ENCODE measurements at places on chromosomes 5 and 9.

DNA sequence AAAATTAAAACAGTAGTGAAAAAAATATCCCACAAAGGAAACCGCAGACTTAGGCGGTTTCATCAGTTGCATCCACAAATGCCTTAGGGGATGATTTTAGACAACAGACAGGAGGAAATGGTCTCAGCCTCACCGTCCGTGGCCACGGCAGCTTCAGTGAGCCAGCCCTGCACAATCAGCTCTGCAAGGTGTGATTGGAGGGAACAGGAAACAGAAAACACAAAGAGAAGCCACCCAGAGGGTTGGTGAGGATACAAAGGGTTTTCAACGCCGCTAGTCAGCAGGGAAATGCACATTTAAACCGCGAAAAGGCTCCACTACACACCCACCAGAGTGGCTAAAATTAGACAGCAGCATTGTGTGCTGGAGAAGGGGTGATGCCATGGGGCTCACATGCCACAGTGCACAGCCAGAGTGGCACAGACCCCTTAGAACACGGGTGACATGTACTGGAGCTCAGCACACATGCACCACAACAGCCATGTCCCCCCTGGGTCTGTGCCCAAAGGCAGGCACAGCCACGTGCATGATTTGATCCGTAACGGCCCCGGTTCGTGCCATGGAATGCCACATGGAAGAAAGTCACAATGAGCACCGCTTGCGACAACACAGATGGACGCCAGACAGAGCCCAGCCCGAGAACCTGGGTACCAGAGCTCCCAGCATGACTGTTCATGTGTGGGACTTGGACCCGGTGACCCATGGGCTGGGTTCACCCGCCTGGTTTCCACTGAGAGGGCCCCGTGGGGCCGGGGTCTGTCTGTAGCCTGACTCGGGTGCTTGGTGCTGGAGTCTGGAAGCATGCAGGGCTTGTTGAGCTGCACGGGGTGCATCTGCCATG lies 18.3 kb upstream of the TERT start:
- peak; percentile 65 for DNase-seq

- no peak for DNase-seq
These were observed 123.3 kb downstream of the SUSD1 start for GRCh38 chr9:112051812-112052211.

GRCh38 chr5:155080721-155081120 lies 67.2 kb downstream of the KIF4B start:
- DNase-seq: no peak

- peak; percentile 24 for DNase-seq
These were observed 1.1 kb downstream of the HNRNPA0 start for GRCh38 chr5:137752905-137753690.

- no peak for DNase-seq
These were observed 226.6 kb downstream of the CD180 start for GRCh38 chr5:66969963-66970362.

GRCh38 chr9:113468716-113469448 lies 5.4 kb downstream of the RGS3 start:
- DNase-seq: no peak

GRCh38 chr9:16619402-16619801 lies 251.1 kb downstream of the BNC2 start:
- DNase-seq: no peak

- DNase-seq: no peak
These were observed 140.4 kb upstream of the SPDL1 start for GRCh38 chr5:169442913-169443784.

GRCh38 chr5:2093859-2094615 lies 211.3 kb upstream of the IRX4 start:
- DNase-seq: peak; percentile 82

GRCh38 chr5:116478491-116478890 lies 96.1 kb downstream of the SEMA6A start:
- no peak for DNase-seq

DNA sequence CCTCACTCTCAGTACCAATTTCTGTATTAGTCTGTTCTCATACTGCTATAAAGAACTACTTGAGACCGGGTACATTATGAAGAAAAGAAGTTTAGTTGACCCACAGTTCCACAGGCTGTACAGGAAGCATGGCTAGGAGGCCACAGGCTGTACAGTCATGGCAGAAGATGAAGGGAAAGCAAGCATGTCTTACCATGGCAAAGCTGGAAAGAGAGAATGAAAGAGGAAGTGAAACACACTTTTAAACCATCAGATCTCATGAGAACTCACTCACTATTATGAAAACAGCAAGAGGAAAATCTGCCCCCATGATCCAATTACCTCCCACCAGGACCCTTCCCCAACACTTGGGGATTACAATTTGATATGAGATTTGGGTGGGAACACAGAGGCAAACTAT lies 698.8 kb downstream of the CDH9 start:
- DNase-seq: no peak

DNA sequence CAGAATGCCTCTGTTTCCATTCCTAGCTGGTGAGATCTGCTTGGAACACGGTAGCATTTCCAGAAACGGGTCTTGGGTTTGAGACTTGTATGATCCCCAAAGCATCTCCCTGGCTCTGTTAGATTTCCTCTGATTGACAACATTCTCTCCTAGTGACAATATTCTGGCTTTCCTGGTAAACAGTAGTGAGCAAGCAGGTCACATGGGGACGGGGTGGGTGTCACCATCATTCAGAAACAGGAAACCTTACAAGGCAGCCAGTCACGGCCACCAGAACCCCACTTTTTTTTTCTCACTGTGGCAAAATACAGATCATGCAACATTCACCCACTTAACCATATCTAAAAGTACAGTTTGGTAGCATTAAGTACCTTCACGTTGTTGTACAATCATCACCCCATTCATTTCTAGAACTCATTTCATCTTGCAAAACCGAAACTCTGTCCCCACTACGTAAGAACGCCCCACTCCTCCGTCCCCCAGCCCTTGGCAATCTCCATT lies 90.1 kb upstream of the LMX1B start:
- DNase-seq: no peak

- DNase-seq: no peak
These were observed 694.5 kb upstream of the ZNF608 start for GRCh38 chr5:125440905-125441304.

DNA sequence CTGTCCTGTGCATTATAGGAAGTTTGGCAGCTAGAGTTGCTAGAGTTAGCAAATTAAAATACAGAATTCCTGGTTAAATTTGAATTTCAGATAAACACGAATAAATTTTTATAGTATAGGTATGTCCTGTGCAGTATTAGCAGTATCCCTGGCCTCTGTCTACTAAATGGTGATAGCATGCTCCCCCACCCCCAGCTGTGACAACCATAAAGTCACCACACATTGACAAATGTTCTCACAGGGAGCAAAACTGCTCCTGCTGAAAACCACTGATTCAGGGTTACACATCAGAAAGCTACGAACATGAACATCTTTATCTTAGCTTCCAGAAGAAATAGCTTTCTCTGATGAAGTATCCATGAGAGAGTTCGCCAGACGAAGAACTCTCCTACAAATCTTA lies 91.8 kb upstream of the CCDC112 start:
- no peak for DNase-seq

GRCh38 chr5:35313291-35313690 lies 83.0 kb upstream of the PRLR start:
- DNase-seq: peak; percentile 54

- no peak for DNase-seq
These were observed 163.4 kb upstream of the CD180 start for GRCh38 chr5:67360047-67360446.

GRCh38 chr9:22813529-22813928 lies 366.9 kb downstream of the DMRTA1 start:
- DNase-seq: peak; percentile 33

All from epithelial cell of esophagus (primary cell).